CD8-positive, alpha-beta memory T cell (primary cell): ENCODE measurements at places on chromosomes 12 and 14.

GRCh38 chr12:132873724-132874123 lies 13.7 kb downstream of the CHFR start:
- H3K4me3 ChIP-seq: no peak overlapping the region
- no peak for DNase-seq
- H3K36me3 ChIP-seq: peaks cover 14% of the 10 kb centered on the region
- no peak overlapping the region for H3K27ac ChIP-seq

GRCh38 chr12:108842361-108842760 lies 15.0 kb downstream of the SSH1 start:
- H3K27me3 ChIP-seq: no peaks in the 10 kb centered on the region
- H3K27ac ChIP-seq: no peak overlapping the region
- no peaks in the 10 kb centered on the region for H3K36me3 ChIP-seq
- no peak for DNase-seq
- peaks cover 24% of the 10 kb centered on the region for H3K4me1 ChIP-seq

GRCh38 chr14:36756226-36756625 lies 94.6 kb downstream of the PAX9 start:
- no peak overlapping the region for H3K4me3 ChIP-seq
- DNase-seq: no peak
- no peaks in the 10 kb centered on the region for H3K4me1 ChIP-seq
- no peaks in the 10 kb centered on the region for H3K27me3 ChIP-seq
- no peaks in the 10 kb centered on the region for H3K36me3 ChIP-seq
- H3K27ac ChIP-seq: no peak overlapping the region

GRCh38 chr12:6185961-6186827 lies 14.0 kb upstream of the CD9 start:
- no peak overlapping the region for H3K4me3 ChIP-seq
- H3K27me3 ChIP-seq: no peaks in the 10 kb centered on the region

DNA sequence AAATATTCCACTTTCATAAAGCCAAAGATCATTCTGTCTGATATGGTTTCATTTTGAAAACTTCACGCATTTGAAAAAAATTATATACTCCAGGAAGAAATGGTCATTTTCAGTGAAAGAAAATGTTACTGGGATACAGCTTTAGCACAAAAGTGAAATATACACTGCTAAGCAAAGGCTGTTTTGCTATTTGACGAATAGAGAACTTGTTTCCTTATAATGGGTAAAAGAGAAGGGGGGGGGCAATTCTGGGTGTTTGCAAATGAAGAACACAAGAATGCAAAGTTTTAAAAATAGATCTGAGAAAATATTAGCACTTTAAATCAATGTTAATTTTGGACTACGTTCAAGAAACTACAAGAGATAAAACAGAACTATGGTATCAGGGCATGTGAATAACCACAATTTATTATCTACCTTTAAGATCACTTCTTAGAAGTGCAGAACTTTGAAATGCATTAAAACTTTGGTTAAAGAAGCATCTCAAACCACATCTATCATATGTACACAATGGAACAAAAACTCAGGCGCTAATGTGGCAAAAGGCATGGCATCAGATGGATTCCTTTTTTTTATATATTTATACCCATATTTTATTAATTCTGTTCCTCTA lies 51.1 kb downstream of the EFCAB11 start:
- H3K27ac ChIP-seq: no peak overlapping the region
- H3K36me3 ChIP-seq: no peaks in the 10 kb centered on the region
- H3K4me1 ChIP-seq: no peaks in the 10 kb centered on the region
- no peak overlapping the region for H3K4me3 ChIP-seq

GRCh38 chr12:112714166-112714710 lies 77.3 kb upstream of the RPH3A start:
- H3K36me3 ChIP-seq: no peaks in the 10 kb centered on the region
- no peak for DNase-seq
- H3K4me1 ChIP-seq: no peaks in the 10 kb centered on the region
- no peak overlapping the region for H3K27ac ChIP-seq
- no peaks in the 10 kb centered on the region for H3K27me3 ChIP-seq

GRCh38 chr14:92040431-92041051 lies 682 bp upstream of the TRIP11 start:
- peaks cover 38% of the 10 kb centered on the region for H3K4me1 ChIP-seq
- peak overlapping the region; percentile 83 for H3K4me3 ChIP-seq
- no peaks in the 10 kb centered on the region for H3K36me3 ChIP-seq
- DNase-seq: no peak

DNA sequence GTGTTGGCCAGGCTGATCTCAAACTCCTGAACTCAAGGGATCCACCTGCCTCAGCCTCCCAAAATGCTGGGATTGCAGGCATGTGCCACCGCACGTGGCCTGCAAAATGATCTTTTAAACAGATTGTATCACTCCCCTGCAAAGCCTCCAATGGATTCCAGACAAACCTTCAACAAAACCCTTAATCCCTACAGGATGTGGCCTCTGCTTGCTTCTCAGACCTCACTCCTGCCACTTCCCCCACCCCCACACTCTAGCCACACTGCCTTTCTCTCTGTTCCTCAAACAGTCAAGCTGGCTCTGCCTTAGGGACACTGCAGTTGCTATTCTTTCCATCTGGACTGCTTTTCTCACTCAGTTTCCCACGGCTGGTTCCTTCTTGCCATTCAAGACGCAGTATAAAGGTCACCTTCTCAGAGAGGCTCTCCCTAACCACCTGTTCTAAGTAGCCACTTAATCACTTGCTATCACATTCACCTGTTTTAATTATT lies 47.3 kb upstream of the TMED10 start:
- DNase-seq: no peak
- H3K4me1 ChIP-seq: peaks cover 4% of the 10 kb centered on the region
- H3K27me3 ChIP-seq: no peaks in the 10 kb centered on the region
- no peaks in the 10 kb centered on the region for H3K36me3 ChIP-seq
- no peak overlapping the region for H3K27ac ChIP-seq

GRCh38 chr14:55398679-55399078 lies 13.0 kb downstream of the ATG14 start:
- H3K27me3 ChIP-seq: no peaks in the 10 kb centered on the region
- no peaks in the 10 kb centered on the region for H3K36me3 ChIP-seq
- no peak overlapping the region for H3K27ac ChIP-seq
- DNase-seq: no peak

DNA sequence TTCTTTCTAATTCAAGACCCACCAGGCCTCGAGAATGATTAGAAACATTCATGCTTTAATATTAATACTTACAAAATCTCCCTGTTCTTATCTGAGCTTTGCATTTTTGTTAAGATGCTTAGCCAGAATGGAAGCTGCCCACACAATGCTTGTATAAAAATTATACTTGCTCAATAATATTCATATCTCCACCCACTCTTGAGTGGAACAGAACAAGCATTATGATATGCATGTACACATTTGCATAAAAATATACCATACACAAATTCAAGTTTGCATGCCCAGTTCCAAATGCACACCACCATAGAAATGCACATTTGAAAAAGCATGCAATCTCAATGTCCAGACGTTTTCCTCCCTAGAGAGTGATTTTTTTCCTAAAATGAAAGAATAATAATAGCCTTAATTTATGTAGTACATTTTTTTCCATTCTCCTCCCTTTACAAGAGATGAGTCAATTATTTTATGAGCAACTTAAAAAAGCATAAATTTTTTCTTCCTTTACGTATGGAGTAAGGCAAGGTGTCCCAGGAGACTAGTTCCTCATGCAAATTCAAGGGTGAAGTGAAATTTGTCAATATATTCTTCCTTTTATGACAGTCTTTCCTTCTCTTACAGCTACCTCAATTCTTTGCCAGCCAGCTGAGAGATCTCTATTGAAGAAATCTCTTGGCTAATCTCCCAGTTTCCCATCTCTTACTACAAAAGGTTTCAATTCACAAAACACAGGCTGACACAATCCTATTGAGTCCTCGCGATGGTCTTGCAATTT lies 313.1 kb upstream of the GARIN6 start:
- H3K27ac ChIP-seq: no peak overlapping the region
- no peaks in the 10 kb centered on the region for H3K27me3 ChIP-seq
- no peaks in the 10 kb centered on the region for H3K4me1 ChIP-seq
- no peak for DNase-seq
- H3K36me3 ChIP-seq: no peaks in the 10 kb centered on the region
- H3K4me3 ChIP-seq: no peak overlapping the region

- no peak overlapping the region for H3K4me3 ChIP-seq
- no peaks in the 10 kb centered on the region for H3K27me3 ChIP-seq
- H3K36me3 ChIP-seq: no peaks in the 10 kb centered on the region
- no peak for DNase-seq
These were observed 58.9 kb upstream of the HMGA2 start for GRCh38 chr12:65765436-65765813.

DNA sequence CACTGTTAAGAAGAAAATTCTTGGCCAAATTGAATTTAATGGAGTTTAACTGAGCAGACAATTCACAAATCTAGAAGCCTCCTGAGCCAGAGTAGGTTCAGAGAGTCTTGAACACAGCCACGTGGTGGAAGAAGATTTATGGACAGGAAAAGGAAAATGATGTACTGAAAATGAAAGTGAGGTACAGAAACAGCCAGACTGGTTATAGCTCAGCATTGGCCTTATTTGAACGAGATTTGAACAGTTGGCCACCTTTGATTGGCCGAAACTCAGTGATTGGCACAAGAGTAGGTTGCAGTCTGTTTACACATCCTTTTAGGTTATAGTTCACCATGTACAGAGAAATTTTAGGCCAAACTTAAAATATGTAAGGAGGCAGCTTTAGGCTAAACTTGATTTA lies 9.9 kb downstream of the OAS2 start:
- H3K36me3 ChIP-seq: peaks cover 39% of the 10 kb centered on the region
- H3K4me3 ChIP-seq: no peak overlapping the region
- DNase-seq: no peak
- H3K27me3 ChIP-seq: no peaks in the 10 kb centered on the region
- H3K27ac ChIP-seq: no peak overlapping the region

DNA sequence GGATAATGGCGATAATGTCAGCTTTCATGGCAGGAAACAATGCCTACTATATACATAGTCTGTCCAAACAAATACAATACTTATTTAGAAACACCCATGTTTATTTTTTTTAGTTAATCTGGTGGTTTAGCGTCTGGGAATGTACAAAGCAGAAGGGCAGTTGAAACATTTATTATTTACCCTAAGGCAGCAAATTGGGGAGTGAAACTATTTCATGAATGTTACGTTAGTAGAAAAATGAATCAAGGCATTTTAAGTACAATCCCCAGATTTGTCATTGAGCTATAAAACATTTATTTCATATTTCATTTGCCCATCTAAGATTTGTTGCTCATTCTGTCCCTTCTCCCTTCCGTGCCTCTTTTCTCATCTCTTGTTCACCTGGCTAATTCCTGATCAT lies 87.1 kb upstream of the ATF1 start:
- H3K4me3 ChIP-seq: no peak overlapping the region
- DNase-seq: no peak
- H3K27me3 ChIP-seq: no peaks in the 10 kb centered on the region
- H3K4me1 ChIP-seq: no peaks in the 10 kb centered on the region
- H3K36me3 ChIP-seq: peaks cover 25% of the 10 kb centered on the region

DNA sequence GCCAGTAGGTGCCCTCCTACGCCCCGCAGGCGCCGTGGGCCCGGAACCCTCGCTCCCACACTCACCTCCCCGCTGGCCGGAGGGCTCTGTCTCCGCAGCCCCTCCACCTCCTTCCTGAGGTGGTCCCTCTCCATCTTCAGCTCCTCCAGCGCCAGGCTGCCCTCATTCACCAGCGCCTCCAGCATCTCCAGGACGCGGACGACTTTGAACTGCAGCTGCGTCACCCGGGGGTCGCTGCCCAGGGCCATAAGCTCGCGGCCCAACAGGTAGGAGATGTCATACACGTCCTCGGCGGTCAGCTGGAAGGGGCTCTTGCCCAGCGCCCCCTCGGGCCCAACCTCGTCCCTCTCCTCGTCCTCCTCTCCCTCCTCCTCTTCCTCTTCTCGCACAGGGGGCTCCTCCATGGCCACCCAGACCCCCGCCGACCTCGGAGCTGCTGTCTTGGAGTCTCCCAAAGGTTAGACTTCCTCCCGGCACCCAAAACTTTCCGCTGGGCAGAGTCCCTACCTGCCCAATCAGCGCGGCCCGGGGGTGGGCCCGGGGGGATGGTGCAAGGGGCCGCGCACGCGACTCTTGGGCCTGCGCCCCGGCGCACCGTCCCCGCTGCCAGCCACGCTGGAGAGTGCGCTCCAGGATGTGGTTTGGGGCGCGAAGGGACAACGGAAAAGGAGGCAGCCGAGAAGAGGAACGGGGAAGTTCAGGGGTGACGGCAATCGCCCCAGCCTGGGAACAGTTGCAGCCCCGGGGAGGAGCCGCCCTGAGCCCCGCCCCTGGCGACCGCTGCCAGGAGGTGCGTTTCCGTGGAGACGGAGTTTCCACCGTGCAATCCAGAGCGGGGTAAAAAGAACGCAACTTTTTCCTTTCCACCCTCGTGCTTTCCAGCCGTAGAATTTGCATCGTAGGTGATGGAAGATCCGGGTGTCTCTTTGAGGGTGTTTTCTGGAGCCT lies at the start of gene RILPL2:
Gene RILPL2 (minus strand): TSS at position 668 of the 948 bp plus-strand sequence. CDS start 264 bp downstream, at position 404.
- peak; percentile 87 for DNase-seq
- no peaks in the 10 kb centered on the region for H3K27me3 ChIP-seq
- peak within 1 kb of the TSS; percentile 56 for H3K4me3 ChIP-seq

- no peaks in the 10 kb centered on the region for H3K36me3 ChIP-seq
- H3K27ac ChIP-seq: no peak overlapping the region
- peaks cover 7% of the 10 kb centered on the region for H3K27me3 ChIP-seq
- DNase-seq: no peak
- H3K4me3 ChIP-seq: no peak overlapping the region
These were observed 6.7 kb downstream of the FAM222A start for GRCh38 chr12:109720152-109720856.
